ENCODE measurements at places on chromosomes 3 and 15.

GRCh38 chr3:24917908-24918307 is 423.3 kb upstream of the THRB start:
- no peak for DNase-seq

DNA sequence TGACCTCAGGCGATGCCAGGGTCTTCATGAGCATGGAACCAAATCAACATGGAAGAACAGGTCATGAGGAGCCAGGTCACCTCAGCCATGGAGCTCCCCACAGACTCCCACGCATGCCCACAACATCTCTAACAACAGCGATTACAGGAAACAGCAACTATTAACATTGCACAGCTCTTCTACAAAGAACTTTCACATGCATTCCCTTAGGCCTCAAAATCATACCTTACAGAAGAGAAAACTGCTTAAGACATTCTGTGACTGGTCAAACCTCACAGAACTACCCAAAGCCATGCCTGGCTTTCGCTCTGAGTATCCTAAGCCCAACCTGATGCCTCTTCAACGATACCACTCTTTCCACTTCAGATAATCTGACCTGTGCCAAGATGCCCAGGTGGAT is 117.8 kb downstream of the OXNAD1 start:
- DNase-seq = no peak

GRCh38 chr15:40799523-40799922 is 7.4 kb upstream of the ZFYVE19 start:
- DNase-seq = no peak

DNA sequence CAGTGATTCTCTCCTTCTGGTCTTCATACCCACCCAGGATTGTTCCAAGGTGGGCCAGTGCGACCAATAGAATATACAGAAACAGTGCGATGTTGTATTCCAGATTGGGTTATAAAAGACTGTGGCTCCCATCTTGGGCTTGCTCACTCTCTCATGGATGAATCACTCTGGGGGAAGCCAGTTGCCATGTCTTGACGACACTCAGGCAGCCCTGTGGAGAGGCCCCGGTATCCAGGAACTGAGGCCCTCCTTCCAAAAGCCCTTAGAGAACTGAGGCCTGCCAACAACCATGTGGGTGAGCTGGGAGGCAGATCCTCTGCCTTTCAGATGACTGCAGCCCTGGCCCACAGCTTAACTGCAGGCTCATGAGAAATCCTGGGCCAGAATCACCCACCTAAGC is 57.2 kb downstream of the SH3GL3 start:
- DNase-seq = no peak

DNA sequence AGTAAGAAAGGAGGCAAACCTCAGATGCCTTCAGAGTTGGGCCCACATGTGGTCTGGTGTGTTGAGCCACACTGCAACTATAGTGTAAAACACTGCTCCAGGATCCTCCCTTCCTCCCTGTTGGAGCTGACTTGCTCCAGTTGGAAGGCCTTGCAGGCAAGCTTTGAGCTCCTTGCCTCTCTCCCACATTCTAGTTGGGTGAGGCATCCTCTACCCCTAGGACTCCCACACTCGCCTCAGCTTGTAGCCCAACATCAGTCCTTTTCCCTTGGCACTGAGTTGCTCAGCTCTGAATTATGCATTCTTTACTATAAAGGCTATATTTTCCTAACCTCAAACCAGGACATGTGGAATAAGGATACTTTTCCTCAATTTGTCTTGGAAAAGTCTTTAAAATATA is 143.9 kb downstream of the NECTIN3 start:
- DNase-seq = no peak

DNA sequence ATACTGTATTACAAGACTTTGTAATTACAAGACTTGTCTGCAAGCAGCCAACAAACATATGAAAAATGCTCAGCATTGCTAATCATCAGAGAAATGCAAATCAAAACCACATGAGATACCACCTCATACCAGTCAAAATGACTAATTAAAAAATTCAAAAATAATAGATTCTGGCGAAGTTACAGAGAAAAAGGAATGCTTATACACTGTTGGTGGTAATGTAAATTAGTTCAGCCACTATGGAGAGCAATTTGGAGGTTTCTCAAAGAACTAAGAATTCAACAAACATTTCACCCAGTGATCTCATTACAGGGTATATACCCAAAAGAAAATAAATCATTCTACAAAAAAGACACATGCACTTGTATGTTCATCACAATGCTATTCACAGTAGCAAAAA is 617.5 kb upstream of the CCDC54 start:
- no peak for DNase-seq

DNA sequence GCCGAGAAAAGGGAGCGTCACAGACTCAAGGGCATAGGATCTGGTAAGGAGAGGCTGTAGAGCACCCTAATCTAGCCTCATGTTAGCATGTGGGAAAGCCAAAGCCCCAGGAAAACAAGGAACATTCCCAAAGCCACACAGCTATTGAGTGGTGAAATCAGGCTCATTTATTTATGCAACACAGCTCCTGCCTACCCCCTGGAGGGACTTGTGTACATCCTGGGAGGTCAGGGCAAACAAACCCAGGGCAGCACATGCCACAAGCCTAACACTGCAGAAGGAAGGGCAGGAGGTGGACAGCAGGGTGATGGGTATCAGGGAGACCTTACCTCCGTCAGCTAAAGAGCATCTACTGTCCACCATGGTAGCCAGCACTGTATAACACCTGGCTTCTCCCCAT is 283.5 kb downstream of the RPLP1 start:
- DNase-seq = no peak

DNA sequence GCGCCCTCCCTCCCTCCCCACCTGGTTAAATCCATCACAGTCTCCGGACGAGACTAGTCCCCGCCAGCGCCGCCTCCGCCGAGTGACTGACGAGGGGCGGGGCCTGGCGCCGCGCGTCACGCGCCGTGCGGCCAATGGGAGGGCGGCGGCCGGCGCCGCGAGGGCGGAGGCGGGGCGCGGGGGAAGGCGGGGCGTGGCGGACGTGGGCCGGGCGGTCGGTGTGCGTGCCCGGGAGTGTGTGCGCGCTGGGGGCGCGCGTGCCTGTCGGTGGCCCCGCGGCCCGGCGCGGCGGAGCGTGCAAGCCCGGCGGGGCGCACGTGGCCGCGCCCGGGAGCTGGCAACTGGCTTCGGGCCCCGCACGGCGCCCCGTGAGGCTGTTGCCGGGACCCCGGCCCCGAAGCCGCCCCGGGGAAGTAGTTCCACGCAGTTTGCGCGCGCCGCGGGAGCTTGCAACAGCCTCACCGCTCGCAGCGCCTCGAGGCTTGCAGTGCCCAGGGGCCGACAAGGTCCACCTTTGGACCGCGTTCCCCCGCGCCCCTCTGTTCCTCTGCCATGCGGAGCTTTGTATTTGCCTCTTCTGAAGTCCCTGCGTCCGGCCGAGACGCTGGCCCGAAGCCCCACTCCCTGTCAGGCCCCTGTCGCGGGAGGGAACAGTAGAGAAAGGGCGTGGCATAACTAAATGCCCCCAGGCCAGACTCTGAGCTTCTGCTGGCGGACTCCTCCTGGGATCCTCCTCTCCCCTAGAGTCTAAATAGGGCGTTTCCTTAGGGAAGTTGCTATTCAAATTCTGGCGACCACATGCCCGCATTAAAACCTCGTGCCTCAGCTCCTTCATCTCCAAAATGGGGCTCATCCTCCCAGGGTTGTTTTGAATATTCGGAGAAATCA is 400.9 kb downstream of the SHQ1 start:
- DNase-seq = peak; percentile 83

All from tibial nerve (tissue), 4 donors.